ENCODE measurements at places on chromosomes 5 and 9.

GRCh38 chr9:125312411-125312810, 50.8 kb downstream of the GAPVD1 start:
- DNase-seq, result no peak

- peak; percentile 67 for DNase-seq
Measured at GRCh38 chr5:55691265-55692105, 20.6 kb downstream of the SLC38A9 start.

DNA sequence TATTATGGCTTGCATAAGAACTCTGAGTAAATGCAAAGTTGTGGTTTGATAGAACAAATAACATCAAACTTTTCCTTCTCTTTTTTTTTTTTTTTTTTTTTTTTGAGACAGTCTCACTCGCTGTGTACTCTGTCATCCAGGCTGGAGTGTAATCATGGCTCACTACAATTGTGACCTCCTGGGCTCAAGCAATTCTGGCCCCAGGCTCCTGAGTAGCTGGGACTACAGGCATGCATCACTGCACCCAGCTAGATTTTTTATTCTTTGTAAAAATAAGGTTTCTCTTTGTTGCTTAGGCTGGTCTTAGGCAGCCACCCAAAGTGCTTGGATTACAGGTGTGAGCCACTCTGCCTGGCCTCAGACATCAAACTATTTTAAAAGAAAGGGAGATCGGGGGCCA, 19.0 kb upstream of the PTGER4 start:
- no peak for DNase-seq

DNA sequence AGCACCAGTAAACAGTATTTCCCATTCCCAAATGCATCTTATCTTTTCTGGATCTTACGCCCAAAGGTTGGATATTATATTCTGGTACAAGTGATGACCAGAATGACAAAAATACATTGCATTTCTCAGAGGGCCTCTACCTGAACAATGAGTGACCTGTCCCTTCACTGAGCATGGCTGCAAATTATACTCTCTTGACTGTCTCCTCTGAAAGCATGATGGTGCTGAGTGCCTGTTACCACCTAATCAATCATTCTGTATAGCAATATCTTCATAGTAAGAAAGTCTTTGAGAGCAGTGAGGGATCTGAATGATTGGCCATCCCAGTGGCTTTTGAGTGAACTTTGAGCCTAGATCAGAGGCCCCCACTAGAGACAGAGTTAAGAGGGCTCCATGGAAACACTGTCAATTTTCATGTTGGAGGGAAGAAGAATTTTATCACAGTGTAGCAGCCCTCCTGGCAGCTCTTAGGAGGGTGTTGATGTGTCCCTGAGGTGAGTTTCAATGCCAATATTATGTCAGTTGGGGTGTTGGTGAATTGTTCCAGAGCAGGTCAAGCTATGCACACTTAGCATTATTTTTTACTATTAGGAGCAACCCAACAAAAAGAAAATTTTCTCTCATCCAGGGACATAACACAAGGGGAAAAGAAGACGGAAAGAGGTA, 171.7 kb downstream of the MARCHF11 start:
- DNase-seq, result no peak

DNA sequence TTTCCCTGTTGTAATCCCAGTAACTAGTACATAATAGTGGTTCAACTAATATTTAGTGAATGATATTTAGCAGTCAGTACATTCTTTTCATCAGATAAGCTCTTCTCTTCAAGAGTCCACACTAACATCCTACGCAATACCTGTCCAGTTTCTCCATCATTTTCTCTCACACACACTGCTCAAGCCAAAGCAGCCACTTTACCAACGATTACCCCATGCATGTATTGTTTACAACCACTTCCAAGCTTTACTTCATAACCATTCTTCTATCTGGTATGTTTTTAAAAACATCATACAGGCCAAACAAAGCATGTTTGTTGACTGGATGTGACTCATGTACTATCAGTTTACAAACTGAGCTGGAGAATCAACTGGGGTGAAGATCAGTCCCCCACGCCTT, 7.3 kb downstream of the UBTD2 start:
- DNase-seq, result no peak

DNA sequence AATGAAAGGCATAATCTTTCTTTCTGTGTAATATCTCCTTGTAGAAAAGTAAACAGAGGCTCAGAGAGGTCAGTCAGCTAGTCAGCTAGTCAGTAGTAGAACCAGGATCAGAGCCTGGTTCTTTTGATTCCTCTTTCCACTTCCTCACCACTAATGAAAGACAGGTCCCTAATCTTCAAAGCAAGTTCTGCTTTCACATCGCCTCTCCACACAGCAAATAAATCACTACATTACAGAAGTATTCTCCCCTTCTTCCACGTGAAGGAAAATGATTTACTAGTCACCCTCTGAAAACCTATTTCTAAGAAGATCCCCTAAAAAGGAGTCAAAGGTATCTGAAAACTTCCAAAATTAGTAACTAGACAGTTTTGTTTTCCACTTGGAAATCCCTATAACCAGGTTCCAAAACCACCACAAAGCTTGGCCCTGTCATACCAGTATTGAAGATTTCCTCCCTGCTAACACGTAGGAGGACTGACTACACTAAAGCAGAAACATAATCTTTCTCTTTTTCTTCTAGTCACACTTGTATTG, 140.5 kb upstream of the TARS1 start:
- no peak for DNase-seq

DNA sequence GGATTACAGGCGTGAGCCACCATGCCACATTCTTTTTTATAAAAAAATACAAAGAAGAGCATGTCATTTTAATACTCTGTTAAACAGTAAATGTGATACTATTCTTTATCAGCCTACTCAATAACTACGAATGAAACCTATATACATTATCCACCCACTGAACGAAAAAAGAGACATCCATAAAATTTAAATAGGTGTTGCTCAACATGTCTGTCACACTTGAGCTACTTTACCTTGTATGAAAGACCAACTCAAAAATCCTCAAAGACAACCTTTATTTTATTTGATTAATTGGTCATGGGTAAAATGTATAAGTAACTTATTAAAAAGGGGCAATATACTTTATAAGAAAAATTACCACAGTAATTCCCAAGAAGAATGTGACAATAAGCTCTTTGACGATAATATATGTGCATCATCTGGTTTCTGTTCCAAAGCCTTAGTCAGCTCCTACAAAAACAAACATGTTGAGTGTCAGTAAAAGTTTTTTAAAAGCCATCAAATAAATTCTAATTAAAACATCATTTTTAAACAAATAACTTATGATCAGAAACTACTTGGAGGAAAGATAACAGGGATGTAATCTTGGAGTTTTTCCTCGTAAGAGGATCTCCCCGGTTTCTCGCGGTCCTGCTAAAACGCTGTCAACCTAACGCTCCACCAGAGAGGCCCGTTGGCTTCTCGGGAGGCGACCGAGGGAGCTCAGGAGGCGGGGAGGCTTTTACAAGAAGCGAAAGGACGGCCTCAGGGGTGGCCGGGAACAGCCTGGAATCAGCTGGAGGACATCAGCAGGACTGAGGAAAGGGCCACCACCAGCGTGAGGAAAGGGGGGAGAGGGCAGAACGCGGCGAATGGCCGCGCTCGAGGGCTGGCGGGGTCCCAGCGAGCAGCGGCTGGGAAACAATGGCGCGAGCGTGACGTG, 13.5 kb upstream of the ANKRD18B start:
- peak; percentile 65 for DNase-seq

- DNase-seq, result no peak
Measured at GRCh38 chr9:94872891-94873511, 146.5 kb downstream of the AOPEP start.

GRCh38 chr5:121630402-121630801, 221.3 kb upstream of the FTMT start:
- DNase-seq, result peak; percentile 15

DNA sequence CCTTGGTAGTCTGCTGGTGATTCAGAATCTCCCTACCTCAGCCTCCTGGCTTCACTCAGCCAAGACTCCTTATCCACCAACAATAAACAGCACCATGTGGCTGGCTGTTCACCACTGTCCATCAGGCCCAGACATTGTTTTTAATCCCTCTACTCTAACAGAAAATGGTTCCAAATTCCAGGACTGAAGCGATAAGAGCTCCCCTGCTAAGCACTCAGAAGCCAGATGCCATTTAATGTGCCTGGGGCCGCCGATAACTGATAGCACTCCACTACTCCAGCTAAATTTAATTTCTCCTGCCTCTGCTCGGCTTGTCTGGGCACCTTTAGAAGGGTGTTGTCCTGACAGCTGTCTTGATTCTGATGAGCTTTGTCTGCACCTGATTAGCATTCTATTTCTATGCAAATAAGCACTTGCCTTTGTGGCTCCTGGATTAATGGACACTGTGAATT, 47.1 kb downstream of the ZNF622 start:
- DNase-seq, result no peak

DNA sequence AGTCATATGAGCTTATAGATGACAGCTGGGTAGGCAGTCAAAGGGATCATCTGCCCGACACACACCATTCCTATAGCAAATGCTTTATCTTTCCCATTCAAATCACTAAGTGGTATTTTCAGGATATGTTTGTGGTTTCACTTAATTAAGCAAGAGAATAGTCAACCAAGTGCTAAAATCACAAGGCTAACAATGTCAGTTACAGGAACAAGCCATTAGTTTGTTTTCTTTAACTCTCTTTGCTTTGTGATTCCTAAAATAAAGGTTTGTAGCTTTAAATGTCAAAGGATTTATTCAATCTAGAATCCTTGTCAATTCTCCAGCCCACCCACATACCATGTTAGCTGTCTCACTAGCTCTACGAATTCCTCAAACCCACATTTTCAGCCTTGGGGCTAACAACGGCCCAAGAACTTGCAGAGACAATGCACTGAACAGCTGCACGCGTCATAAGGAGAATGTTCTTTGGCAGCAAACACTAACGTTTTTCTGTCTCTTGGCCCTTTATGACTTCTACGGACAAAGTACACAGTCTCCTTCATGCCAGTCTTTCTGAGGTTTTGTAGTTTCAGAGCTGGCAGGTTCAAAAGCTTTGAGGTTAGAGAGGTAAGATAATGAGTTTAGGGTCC, 56.6 kb downstream of the ELAVL2 start:
- peak; percentile 74 for DNase-seq

DNA sequence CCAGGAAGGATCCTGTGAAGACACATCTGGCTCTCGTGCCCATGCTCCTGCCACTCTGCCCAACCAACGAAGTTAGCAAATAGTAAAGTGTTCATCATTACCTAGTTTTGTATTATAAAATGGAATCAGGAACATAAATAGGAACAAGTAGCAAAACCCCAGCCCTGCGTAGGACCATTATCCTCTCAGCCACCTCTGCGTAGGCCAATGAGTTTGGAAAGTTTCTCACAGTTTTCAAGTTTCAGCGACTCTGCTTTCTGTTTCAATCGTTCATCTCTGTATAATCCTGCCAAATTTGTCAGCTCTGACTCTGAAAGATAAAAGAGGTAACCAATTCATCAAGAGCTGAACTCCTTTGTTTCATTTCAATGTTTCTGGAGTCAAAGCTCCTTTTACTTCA, 10.1 kb upstream of the SPATA24 start:
- no peak for DNase-seq

GRCh38 chr9:129203556-129203909, 25.5 kb upstream of the IER5L start:
- DNase-seq, result no peak

GRCh38 chr9:107375001-107375400, 91.9 kb downstream of the RAD23B start:
- no peak for DNase-seq

DNA sequence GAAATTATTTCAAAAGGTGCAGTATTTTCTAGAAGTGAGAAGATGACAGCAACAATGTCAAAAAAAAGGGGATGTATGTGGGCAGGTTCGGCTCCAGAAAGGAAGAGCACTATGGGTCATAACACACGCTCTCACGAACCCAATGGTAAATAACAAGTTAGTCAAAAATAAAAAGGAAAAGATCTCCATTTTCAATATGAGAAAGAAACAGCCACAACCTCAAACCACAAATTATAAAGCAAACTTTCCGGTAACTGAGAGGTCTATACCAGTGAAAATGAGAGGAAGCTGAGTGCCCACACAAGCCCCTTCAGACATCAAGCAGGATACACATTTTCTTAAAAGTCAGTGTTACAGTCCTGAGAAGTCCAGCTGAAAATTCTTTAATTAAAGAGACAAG, 398.5 kb upstream of the RPS23 start:
- DNase-seq, result no peak

DNA sequence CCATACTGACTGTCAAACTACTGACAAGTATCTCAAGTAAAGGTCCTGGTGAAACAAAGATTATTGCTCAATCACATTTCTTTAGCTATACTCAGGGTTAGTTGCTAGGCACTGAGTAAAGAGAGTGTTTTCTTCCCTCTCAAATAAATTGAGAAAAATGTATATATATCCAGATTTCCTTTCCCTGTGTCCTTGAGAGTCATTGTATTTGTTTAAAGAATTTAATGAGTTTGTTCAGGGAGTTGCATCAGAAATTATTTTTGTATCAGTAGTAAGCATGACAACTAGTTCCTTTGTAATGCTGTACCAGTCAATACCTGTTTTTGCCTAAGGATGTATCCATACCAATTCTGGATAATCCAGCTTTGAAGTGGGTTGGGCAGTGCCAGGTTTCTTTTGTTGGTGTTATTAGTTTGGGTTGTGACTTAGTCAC, 3.2 kb upstream of the ANKHD1 start:
- DNase-seq, result no peak

- no peak for DNase-seq
Measured at GRCh38 chr5:51395666-51396356, 12.6 kb downstream of the ISL1 start.

- DNase-seq, result no peak
Measured at GRCh38 chr5:161410640-161411039, 135.9 kb downstream of the GABRB2 start.

Measured in fibroblast of skin of scalp (primary cell).